ENCODE measurements at places on chromosomes 3 and 15.

- no peak for DNase-seq
Observed at GRCh38 chr3:151769175-151769574, 35.4 kb downstream of the AADACL2 start.

DNA sequence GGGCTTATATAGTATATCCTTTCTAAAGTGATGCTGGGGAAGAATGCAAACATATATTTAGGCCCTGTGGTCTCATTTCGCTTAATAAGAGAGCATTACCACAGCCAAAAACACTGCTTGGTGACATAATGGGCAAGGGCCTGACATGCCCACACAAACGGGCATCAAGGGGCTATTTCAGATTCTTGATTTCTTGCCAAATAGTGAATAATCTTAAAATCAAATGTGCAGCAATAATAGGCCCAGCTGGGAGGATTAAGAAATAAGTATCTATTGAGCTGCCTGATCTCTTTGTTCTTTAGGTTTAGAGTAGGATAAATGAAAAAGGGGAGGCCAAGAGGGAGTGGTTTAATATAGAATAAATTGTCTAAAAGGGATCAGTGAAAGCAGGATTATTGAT lies 241.0 kb upstream of the GBE1 start:
- no peak for DNase-seq

GRCh38 chr3:58518291-58518789 lies 18.6 kb downstream of the ACOX2 start:
- DNase-seq: no peak

DNA sequence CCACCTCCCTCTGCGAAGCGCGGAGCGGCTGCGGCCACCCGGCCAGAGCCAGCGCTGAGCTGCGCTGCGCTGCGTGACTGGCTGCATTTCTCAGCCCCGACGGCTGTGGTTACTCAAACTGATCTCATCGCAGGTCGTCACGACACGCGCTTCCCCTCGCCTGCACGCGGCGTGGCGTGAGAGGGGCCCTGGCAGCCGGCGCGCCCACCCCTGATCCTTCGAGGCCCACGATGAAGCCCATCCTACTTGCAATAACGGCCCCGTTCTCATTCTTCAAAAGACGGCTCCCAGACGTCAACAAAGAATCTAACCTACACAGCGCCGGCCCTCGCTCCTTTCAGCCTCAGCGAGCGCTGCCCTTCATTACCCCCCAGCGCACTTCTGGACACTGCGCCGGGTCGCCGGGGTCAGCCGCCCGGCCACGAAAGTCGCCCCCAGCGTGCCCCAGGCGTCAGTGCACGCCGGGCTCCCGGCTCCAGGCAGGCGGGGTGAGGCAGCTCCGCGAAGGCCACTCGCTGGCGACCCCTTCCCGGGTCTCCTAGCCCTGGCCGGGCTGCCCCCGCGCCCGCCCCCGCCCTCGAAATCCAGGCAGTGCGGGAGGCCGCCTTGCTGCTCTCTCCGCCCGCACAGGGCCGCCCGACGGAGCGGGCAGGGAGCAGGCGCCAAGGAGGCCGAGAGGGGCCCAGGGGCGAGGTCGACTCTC lies 9.9 kb upstream of the LEKR1 start:
- peak; percentile 72 for DNase-seq

DNA sequence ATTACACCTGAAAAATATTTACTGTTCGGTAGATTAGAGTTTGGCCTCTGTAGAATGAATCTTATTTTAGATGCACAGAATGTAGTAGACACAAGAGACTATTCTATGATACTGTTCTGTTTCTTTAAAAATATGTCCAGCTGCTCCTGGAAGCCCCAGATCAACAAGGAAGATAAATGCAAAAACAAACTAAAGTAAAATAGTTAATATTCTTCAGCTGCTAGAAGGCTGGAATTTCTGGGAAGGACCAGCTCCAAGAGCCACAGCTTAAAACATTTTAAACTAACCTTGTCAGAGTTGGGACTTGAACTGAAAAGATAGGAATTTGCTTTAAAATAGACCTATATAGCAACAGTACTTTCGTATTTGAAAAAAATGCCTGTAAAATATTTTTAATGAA lies 277.9 kb downstream of the PTPRG start:
- DNase-seq: no peak

GRCh38 chr3:50584391-50584790 lies 15.1 kb downstream of the HEMK1 start:
- DNase-seq: peak; percentile 61

- DNase-seq: peak; percentile 68
Observed at GRCh38 chr15:74240002-74240568, 4.0 kb downstream of the CCDC33 start.

DNA sequence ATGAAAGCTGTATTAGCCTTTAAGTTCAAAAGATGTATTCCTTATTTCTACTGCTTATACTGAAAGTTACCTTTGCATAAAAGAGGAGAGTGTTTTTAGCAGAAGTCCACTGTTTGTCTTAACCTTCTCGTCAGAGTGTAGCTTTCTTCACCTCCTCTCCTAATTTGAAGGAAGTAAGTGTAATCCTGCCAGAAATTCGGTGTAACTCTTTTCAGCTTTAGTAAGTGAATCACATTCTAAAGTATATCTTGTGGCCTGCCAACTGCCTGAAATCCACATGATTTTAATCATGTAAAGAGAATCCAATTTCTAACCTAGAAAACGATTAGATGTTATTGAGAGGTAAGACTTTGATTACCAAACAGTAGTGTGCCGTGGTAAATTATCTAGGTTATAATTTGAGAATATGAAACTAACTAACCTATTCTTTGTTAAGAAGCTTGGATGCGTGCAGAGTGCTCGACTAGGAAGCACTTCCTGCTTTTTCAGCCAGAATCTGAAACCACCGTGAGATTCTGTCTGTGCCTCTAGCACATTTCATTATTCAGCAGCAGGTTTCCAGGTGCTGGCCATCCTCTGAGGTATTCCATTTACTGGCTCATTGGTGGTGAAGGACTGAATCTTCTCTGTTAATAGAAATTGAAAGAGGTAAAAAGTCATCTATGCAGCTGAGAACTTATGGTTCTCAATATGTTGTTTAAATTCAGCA lies 7.5 kb downstream of the GYG1 start:
- DNase-seq: peak; percentile 26

DNA sequence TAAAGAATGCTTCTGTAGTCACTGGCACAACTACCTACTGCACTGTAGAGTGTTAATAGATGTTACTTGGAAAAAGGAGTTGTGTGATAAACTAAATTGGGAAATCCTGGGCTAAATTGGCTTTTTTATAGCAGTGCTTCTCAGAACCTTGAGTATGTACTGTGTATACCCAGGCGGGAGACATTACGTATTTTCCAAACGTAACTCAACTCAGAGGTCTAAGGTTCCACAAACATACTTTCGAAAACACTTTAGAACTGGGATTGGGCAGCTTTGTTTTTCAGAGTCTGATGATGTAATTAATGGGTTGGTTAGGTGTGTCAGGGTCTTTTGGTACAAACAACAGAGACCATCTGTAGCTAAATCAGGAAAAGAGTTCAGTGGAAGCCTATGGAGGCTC lies 53.5 kb upstream of the CHST2 start:
- no peak for DNase-seq

GRCh38 chr3:3800685-3801493 lies 1.7 kb downstream of the LRRN1 start:
- DNase-seq: no peak

DNA sequence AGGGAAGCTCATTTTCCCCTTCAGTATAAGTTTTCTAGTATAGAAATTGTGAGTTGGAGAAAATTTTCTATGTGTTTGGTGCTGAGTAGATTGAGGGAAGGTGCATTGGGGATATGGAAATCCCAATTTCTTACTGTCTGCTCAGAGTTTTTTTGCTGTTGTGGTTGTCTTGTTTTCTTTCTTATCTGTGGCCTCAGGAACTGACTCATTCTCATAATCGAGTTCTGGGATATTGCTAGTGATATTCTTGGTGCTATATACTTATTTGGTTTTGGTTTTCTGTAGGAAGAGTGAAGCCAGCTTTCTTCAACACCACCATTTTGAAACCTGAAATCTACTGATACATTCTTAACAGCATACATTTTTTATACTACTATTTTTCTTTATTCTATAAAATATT lies 869.2 kb downstream of the DIPK2A start:
- DNase-seq: no peak

- no peak for DNase-seq
Observed at GRCh38 chr3:28547677-28548076, 199.1 kb upstream of the AZI2 start.
